ENCODE measurements at places on chromosomes 1 and 21.

DNA sequence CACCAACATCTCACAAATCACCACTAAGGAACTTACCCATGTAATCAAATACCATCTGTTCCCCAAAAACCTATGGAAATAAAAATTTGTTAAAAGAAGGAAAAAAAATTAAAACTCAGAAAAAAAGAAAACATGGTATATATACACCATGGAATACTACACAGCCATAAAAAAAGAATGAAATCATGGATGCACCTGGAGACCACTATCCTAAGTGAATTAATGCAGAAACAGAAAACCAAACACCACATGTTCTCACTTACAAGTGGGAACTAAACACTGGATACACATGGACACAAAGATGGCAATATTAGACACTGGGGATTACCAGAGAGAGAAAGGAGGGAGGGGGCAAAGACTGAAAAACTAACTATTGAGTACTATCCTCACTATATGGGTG, 50.4 kb downstream of the ZSWIM5 start:
- no peak for DNase-seq

DNA sequence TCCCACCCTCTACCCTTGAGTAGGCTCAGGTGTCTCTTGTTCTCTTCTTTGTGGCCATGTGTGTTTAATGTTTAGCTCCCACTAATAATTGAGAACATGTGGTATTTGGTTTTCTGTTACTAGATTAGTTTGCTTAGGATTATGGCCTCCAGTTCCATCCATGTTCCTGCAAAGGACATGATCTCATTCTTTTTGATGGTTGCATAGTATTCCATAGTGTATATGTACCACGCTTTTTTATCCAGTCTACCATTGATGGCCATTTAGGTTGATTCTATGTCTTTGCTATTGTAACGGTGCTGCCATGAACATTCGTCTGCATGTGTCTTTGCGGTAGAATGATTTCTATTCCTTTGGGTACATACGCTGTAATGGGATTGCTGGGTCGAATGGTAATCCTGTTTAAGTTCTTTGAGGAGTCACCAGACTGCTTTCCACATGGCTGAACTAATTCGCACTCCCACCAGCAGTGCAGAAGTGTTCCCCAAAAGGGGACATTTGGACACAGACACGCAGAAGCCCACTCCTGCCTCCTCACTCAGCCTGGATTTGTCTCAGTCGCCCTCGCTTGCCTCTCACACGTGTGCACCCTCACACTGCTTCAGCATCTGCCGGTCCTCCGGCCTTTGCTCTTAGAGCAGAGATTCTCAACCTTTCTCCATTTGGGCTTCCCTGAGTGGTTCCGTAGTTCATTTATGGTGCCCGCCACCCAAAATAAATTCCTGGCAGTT, 3.7 kb downstream of the MX2 start:
- DNase-seq = no peak

DNA sequence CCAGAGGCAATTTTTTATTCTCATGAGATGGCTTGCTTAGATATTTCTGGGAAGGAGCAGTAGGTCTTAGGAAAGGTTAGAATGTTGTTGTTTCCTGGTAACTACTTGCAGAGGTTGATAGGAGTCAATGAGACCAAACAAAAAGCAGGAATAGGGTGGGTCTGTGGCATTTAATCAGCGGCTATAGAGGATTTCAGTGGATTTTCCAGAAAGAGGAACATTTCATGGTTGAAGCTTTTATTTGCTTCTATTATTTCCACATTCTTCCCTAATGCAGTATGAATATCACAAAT, 111.3 kb upstream of the PALMD start:
- DNase-seq = no peak

DNA sequence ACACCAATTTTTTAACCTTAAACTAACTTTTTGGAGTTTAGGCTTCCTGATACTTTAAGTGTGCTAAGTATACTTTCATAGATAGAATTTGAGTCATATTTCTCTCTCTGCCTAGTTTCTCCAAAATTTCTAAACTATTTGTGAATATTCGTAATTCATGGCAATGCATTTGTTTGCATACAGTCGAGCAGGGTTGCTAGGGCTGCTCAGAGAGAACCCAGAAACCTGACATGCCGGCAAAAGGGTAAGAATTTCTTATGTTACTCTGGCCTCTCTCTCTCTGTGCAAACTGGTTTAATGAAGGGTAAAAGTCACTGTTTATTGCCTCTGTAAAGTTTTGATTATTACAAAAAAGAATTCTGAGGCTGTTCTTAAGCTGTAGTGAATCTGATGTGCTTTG, 25.1 kb upstream of the SLC9A1 start:
- no peak for DNase-seq

- DNase-seq = no peak
These were observed 22.0 kb downstream of the PIGM start for GRCh38 chr1:160009801-160010200.

GRCh38 chr1:108007531-108007930, 42.6 kb upstream of the VAV3 start:
- DNase-seq = no peak

DNA sequence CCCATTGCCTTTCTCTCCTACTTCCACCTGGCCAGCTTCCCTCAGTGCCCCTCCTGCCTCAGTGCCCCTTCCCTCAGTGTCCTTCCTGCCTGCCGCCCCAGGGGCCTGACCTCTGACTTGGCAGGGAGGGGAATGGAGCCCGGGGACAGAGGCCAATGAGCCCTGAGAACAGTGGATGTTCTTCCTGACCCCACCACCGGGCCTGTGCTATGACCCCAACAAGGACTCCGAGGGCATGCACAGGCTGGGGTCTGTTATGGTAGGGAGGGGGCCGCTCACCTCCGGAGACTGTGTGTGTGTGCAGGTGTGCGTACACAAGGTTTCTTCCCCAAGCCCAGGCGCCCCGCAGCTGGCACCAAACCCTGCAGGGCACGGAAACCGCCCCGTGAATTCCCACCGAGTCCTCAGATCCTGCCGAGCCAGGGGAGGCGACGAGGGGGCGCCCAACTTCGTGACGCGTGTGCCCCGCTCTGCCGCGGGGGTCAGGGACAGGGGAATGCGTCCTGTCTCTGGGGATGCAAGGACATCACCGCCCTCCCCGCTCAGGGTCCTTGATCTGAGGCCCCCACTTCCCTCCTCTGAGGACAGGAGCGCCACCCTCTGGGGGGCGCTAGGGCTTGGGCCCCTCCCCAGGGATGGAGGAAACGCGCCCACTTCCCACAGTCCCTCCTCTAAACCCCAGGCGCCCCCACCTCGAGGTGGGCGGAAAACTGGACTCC, 766 bp downstream of the RAP1GAP start:
- no peak for DNase-seq

DNA sequence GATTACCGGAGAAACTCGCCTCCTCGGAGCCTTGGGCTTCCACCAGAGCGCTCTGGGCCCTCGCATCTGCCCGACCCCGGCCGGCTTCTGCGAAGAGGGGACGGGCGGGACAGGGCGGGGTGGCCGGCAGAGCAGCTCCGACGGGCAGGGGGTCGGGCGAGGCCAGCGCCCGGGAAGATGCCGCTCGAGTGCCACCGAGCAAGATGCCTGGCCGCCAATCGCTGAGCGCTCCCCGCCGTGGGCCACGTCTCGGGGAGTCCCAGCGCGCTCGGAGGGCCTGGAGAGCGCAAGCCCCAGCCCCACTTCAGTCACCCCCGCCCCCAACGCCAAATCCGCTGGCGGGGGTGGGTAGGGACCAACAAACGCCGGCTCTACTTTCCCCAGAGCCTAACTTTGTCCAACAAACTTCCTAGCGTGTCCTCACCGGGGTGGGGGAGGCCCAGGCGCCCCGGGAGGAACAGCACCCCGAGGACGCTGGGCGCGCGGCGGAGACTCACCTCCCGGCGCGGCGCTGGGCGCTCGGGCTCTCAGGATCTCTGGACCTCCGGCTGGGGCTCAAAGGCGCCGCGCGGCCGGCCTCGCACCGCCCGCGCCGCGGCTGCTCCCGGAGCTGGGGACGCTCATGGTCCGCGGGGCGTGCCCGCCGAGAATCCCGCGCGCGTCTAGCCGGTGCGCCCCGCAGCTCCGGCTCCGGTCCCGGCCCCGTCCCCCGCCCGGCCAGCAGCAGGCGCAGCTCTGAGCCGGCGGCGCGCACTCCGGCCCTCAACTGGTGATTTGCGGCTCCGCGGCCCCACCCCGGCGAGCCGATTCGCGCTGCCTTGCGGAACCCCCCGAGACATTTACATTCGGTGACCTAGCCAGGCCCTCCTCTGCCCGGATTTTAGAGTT, at the start of gene BCAR3:
Gene BCAR3 (minus strand): TSS at position 737 of the 888 bp plus-strand sequence. CDS start 6,907 bp downstream, outside the sequence.
- peak; percentile 86 for DNase-seq

GRCh38 chr1:160258177-160258798, 4.1 kb downstream of the DCAF8 start:
- DNase-seq = no peak

DNA sequence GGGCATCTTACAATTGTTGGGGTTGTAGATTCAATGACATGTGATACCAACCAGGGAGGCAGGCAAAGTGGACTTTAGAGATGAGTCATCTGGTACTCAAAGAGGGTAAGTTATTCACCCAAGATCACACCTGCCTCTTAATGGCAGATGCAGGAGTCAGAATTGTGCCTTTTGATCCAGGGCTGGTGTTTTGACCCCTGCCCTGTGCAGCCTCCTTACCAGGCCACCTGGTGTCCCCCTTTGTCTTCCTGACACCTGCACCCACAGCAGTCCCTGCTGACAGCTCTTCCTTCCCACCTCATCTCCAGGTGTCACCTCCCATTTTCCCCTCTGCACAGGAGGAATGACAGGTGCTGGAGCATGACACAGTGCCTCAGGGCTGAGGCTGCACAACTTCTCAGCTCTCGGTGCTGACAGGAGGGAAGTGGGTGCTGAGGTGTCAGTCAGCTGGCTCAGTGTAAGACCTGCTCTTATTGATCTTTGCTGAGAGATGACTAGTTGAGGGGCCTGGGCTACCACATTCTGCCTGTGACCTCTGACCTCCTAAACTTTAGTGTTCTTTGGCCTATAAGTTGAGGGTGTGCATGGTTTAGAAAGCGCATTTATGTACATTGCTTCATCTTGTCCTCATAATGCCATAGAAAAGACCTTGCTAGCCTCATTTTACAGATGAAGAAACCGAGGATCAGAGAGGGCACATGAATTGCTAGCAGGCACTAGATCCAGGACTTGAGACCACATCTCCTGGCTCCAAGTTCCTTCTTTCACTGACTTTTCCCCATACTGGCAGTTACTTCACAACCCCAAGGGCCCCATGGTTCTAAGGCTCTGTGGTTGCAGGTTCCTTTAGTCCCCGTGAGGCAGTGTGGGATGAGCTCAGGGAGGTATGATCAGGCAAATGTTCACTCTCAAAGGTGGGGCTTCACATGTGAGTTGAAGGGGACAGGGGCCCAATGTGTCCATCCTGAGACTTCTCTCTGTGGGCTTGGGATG, 31.3 kb downstream of the CACNA1E start:
- DNase-seq = no peak

- peak; percentile 92 for DNase-seq
These were observed 4.9 kb downstream of the PRKAB2 start for GRCh38 chr1:147167365-147167764.

DNA sequence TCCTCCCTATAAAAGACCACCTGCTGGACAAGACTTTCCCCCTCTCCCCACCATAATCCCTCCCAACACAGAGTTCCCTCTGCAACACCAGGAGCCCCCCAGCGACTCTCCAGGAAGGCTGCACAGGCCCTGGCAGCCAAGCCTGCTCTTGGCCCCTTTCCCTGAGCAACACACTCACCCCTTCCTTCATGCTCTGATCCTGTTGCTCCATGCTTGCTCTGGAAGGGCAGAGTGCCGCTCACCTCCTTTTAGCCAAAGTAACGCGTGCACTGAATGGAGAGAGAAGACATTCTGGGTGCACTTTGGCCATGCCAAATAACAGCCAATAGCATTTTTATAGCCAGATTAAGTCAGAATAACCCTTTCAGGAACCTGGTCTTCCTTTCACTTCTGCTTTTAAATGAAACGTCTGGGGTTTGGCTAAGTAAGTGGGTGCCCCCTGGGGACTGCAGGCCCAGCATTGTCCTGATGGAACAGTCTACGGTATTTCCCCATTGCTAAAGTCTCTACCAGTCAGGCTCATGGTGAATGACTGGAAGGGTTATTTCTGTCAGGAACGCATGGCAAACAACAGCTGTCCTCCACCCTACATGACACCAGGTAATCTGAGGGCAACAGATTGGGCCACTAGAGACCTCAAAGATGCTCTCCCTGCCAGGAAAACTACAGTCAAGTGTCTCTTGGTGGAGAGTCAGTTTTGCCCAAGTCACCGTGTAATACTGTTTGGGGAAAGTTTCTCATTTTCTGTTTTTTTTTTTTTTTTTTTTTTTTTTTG, at the start of gene SLC2A5:
Gene SLC2A5 (minus strand): TSS at position 310 of the 775 bp plus-strand sequence. CDS start 99 bp downstream, at position 211.
- DNase-seq = no peak

DNA sequence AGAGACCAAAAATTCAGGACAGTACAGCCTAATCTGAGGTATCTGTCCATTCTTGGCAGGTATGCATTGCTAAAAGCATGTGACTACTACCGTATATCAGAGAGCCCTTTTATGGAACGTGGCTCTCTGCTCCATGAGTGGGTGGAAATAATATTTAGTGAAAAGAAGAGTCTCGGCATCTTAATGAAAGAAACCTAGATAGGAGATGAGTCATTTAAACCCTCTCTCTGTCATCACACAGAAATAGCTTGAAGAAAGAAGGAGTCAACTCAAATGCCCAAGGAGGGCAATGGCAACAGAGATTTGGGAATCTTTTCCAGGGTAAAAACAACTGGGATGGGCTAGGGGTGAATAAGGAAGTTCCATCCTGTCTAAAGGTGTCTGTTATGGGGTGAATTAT, 528.2 kb downstream of the SMYD3 start:
- DNase-seq = no peak

- peak; percentile 83 for DNase-seq
These were observed 23.0 kb upstream of the RBBP5 start for GRCh38 chr1:205144751-205145150.

GRCh38 chr1:80925130-80925805, 875.5 kb upstream of the ADGRL2 start:
- DNase-seq = no peak

GRCh38 chr1:21000245-21000594, 176.5 kb downstream of the EIF4G3 start:
- no peak for DNase-seq

GRCh38 chr1:223175633-223176032, 32.6 kb upstream of the TLR5 start:
- no peak for DNase-seq

DNA sequence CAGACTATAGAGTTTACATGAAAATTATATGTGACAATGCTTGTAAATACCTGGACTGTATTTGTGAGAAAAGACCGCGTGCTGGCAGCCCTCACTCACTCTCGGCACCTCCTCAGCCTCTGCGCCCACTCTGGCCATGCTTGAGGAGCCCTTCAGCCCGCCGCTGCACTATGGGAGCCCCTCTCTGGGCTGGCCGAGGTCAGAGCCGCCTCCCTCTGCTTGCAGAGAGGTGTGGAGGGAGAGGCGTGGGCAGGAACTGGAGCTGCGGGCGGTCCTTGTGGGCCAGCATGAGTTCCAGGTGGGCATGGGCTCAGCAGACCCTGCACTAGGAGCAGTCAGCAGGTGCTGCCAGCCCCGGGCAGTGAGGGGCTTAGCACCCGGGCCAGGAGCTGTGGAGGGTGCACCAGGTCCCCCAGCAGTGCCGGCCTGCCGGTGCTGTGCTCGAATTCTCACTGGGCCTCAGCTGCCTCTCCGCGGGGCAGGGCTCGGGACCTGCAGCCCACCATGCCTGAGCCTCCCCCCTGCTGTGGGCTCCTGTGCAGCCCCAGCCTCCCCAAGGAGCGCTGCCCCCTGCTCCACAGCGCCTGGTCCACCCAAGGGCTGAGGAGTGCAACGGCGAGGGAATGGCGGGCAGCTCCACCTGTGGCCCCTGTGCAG, 482.5 kb downstream of the AGBL4 start:
- DNase-seq = no peak

GRCh38 chr1:51439053-51439452, 80.0 kb downstream of the EPS15 start:
- DNase-seq = no peak
